ENCODE measurements at places on chromosomes 5 and 9.

DNA sequence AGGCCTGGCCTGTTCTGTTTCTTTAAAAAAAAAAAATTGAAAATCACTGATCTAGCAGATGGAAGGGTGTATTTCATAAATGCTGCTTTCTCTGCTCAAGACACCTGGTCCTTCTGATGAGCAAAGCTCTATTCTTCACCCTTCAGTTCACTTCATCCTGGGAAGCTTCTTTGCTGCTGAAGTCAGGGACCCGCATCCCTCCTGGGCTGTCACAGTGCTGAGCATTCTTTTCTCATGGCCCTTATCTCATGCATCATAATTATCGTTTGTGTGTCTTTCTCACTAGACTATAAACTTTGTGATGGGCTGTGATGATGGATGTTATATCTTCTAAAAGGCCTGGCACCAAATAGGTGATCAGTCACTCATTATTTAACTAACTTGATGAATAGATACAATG, 461.0 kb downstream of the GADD45G start:
- no peak for DNase-seq
- H3K27ac ChIP-seq, result no peak overlapping the region
- H3K4me3 ChIP-seq, result no peak overlapping the region
- H3K27me3 ChIP-seq, result no peaks in the 10 kb centered on the region

DNA sequence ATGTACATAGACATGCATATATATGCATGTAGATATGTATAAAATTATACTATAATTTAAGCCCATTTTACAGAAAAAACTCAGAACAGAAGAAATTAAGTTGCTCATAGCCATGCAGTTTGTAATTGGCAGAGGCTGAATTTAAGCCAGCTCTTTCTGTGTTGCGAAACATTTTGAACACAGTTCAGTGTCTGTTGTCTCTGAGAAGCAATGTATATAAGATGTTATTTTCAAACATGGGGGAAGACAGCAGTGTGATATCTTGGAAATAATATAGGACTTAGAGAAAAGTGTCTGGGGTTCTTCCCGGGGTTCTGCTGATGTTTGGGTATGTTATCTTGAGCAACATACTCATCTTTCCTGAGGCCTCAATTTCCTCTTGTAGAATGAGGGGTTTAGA, 37.6 kb downstream of the SVEP1 start:
- H3K27ac ChIP-seq, result no peak overlapping the region
- peaks cover 10% of the 10 kb centered on the region for H3K4me1 ChIP-seq
- no peak overlapping the region for H3K4me3 ChIP-seq
- H3K27me3 ChIP-seq, result no peaks in the 10 kb centered on the region
- DNase-seq, result no peak

DNA sequence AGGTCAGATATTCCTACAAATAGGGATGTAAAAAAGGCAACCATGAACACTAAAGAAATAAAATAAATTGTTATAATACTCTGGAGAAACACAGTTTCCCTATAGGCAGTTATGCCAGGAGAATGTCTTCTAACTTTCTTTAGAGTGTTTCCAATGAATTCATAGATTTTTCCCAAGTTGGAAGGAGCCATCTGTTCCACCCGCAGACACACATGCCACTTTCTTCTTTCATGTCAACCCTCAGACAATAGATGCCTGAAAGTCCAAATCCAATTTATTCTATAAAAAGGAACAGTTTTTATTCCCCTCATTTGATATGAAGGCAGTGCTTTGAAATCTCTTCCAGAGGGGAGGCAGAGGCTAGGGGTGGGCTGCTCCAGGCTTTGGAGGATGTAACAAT, 418.1 kb downstream of the ACTL7B start:
- H3K27ac ChIP-seq, result no peak overlapping the region
- DNase-seq, result no peak
- H3K4me1 ChIP-seq, result no peaks in the 10 kb centered on the region
- H3K36me3 ChIP-seq, result no peaks in the 10 kb centered on the region
- H3K27me3 ChIP-seq, result no peaks in the 10 kb centered on the region

- H3K27me3 ChIP-seq, result no peaks in the 10 kb centered on the region
- no peak overlapping the region for H3K27ac ChIP-seq
- H3K36me3 ChIP-seq, result no peaks in the 10 kb centered on the region
- no peak overlapping the region for H3K4me3 ChIP-seq
Observed at GRCh38 chr9:89096807-89097206, 81.8 kb downstream of the SHC3 start.

- H3K4me1 ChIP-seq, result no peaks in the 10 kb centered on the region
- H3K4me3 ChIP-seq, result no peak overlapping the region
- H3K36me3 ChIP-seq, result peaks cover 3% of the 10 kb centered on the region
- no peak for DNase-seq
Observed at GRCh38 chr9:34001951-34002350, 46.7 kb downstream of the UBAP2 start.

DNA sequence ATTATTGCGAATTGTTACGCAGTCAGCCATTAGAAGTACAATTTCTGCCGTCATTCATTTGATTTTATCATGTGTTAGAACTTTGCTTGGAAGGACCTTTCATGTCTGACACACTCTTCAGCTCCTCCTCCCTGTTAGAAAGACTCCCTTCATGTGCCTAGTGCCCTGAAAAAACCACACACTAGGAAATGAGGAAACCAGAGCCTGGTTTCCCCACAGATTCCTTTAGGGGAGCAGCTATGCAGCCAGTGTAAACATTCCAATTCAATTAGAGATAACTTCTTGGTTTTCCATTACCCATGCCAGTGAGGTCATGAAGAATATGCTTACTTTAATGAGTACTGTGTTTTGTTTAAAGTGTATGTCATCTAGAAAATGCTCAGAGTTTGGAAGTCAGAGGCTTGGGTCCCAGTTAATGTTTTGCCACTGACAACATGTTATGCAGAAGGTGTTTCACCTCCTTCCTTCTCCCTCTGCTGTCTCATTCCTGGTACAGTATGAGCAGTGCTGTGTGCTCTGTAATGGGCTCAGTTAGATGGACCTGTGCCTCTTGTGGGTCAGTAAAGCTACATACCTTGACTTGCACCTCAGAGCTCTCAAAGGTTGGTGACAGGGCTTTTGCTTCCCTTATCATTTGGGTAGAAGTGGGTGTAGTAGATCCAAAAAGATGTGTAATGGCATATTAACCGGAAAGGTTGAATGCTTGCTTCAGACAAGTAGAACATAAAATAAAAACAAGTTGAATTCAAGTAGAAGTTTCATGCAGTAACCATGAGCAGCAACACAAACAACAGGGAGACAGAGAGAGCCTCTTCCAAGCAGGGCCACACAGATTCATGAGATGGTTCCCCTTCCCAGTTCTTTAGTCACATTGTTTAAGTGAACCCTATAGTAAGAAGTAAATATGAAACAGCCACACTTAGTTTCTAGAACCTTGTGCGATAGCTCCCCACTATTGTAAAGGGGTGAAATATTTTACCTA, 52.6 kb upstream of the TNFAIP8 start:
- H3K27ac ChIP-seq, result peak overlapping the region; percentile 42
- peak; percentile 42 for DNase-seq
- no peaks in the 10 kb centered on the region for H3K27me3 ChIP-seq

- H3K4me3 ChIP-seq, result no peak overlapping the region
- H3K36me3 ChIP-seq, result no peaks in the 10 kb centered on the region
- no peak for DNase-seq
- no peak overlapping the region for H3K27ac ChIP-seq
- no peaks in the 10 kb centered on the region for H3K4me1 ChIP-seq
Observed at GRCh38 chr5:157400741-157401495, 59.1 kb upstream of the NIPAL4 start.

All from lung (tissue), 17 donors.